ENCODE measurements at places on chromosomes 16 and 17.

DNA sequence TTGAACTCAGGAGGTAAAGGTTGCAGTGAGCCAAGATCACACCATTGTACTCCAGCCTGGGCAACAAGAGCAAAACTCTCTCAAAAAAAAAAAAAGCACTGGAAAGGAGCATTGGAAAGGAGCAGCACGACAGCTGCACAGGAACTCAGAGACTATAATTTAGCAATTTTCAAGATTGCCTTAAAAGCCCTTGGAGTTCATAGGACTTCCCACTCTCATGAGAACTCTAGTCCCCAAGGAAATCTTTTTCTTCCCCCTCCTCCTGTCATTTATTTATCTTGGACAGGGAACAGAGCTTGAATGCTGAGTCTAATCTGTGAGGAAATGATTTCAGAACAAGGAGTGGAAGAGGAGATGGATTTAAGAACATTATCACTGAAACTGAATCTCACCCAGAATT lies 69.0 kb downstream of the PLXDC1 start:
- no peak for DNase-seq
- H3K4me1 ChIP-seq = peaks cover 10% of the 10 kb centered on the region
- no peak overlapping the region for H3K4me3 ChIP-seq
- no peak overlapping the region for H3K27ac ChIP-seq
- no peaks in the 10 kb centered on the region for H3K36me3 ChIP-seq
- peaks cover 12% of the 10 kb centered on the region for H3K27me3 ChIP-seq

DNA sequence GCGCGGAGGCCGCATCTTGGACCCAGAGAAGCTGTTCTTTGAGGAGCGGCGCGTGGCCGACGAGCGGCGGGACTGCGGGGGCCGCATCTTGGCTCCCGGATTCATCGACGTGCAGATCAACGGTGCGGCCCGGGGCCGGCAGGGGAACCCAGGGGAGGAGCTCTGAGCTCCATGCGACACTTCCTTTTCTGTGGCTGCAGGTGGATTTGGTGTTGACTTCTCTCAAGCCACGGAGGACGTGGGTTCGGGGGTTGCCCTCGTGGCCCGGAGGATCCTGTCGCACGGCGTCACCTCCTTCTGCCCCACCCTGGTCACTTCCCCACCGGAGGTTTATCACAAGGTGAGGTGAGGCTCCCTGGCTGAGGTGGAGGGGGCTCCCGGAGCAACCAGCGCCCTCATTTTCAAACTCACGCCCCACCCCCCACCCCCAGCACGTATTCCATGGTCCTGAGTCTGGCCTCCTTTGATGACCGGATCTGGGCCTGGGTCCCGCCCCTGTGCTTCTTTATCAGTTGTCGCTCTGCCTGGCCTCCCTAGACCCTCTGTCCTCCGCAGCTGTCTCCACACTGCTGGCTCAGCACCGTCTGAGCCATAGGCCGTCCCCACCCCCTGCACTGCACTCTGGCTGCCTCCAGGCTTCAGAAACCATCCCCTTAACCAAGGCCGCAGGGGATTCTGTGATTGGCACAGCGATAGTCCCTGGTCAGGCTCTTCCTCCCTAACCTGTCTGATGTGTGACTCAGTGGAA lies 787 bp downstream of the AMDHD2 start:
- peaks cover 19% of the 10 kb centered on the region for H3K27me3 ChIP-seq
- peak overlapping the region; percentile 86 for H3K4me3 ChIP-seq
- H3K4me1 ChIP-seq = peaks cover 43% of the 10 kb centered on the region
- peaks cover 38% of the 10 kb centered on the region for H3K36me3 ChIP-seq
- peak overlapping the region; percentile 74 for H3K27ac ChIP-seq

DNA sequence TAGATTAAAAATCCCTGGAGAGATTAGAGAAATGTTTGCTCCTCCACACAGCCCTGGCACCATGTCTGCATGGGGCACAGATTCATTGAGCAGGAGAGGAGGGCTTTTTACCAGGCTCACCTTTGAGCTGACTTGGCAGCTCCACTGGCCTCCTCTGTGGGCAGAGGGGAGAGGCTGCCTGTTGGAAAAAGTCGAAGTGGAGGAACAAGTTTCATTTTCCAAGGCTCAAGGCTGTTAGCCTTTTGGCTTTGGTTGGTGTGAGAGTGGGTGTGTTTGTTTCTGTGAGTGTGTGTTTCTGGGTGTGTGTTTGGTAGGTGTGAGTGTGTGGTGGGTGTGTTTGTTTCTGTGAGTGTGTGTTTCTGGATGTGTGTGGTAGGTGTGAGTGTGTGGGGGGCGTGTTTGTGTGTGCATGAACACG lies 5.6 kb downstream of the TMEM238L start:
- H3K27me3 ChIP-seq = peaks cover 5% of the 10 kb centered on the region
- no peaks in the 10 kb centered on the region for H3K36me3 ChIP-seq
- H3K4me3 ChIP-seq = no peak overlapping the region
- H3K4me1 ChIP-seq = no peaks in the 10 kb centered on the region
- DNase-seq = no peak

- H3K27ac ChIP-seq = no peak overlapping the region
- H3K27me3 ChIP-seq = no peaks in the 10 kb centered on the region
- no peak overlapping the region for H3K4me3 ChIP-seq
Observed at GRCh38 chr17:69851736-69852135, 223.3 kb upstream of the KCNJ16 start.

- DNase-seq = no peak
- H3K4me1 ChIP-seq = peaks cover 18% of the 10 kb centered on the region
- no peak overlapping the region for H3K27ac ChIP-seq
- no peaks in the 10 kb centered on the region for H3K36me3 ChIP-seq
- peaks cover 3% of the 10 kb centered on the region for H3K27me3 ChIP-seq
- H3K4me3 ChIP-seq = no peak overlapping the region
Observed at GRCh38 chr16:17304491-17305119, 166.2 kb downstream of the XYLT1 start.

DNA sequence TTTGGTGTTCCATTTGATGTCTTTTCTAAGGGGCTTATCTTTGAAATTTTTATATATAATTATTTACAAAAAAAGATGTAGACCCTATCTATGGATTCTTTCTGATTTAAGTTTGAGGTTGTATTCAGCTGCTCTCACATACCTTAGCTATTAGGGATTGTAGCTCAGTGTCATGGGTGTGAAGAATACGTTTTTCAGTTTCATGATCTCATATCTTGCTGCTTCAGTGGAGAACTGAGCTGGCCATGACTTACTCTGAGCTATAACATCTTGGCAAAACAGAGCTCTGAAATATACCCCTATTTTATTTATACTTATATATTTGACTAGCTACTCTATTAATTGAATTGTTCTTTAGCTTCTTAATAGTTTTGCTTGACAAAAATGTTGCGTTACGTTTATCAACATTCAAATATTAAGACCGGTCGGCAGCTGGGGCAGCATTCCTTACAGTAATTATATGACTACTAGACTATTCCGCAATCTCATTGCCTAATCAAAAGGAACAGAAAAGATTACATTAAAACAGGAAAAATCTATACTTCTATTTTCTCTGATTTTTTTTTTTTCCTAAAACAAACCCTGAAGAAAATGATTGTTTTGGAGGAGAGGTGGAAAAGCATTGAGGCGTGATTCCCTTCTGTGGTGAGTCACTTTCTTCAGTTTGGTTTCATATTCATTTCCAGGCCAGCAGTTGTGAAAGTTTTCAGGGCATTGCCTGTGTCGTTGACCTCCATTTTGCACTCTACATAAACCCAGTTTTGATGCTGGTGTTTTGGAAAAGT lies 24.1 kb upstream of the KRT24 start:
- H3K4me1 ChIP-seq = peaks cover 5% of the 10 kb centered on the region
- no peaks in the 10 kb centered on the region for H3K36me3 ChIP-seq
- no peak overlapping the region for H3K4me3 ChIP-seq

DNA sequence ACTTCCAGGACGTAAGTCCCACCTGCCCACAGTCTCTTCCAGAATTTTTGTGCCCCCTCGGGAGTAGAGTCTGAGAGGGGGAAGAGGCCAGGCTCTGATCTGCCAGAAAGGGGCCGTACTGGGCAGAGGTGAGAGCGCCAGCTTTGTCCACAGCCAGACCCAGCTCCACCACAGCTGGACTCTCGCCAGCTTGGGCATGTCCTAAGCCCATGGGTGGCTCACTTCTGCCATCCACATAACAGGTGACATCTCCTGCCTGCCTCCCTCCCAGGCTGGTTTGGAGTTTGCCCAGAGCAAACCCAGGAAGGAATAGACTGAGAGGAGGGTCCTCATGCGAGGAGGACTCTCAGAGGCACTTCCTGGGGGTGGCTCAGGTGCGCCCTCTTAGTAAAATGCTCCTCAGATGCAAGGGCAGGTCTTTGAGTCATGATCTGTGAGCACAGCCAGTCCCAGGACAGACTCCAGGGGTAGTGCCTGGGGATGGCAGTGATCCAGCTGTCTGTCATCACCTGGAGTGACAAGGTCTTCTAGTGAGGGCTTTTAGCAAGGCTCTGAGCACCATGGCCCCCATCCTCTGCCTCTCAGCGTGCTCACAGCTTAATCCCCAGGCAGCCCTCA lies 89.2 kb downstream of the AMFR start:
- DNase-seq = no peak
- H3K4me3 ChIP-seq = no peak overlapping the region
- H3K27me3 ChIP-seq = peaks cover 5% of the 10 kb centered on the region
- H3K4me1 ChIP-seq = peaks cover 6% of the 10 kb centered on the region
- H3K36me3 ChIP-seq = no peaks in the 10 kb centered on the region
- no peak overlapping the region for H3K27ac ChIP-seq

- 0 out of 2 replicates have a peak, but pooled peaks cover 1% of the 10 kb centered on the region for H3K36me3 ChIP-seq
- H3K27ac ChIP-seq = no peak overlapping the region
- H3K4me1 ChIP-seq = no peaks in the 10 kb centered on the region
- peaks cover 5% of the 10 kb centered on the region for H3K27me3 ChIP-seq
- DNase-seq = no peak
Observed at GRCh38 chr17:1743088-1743439, 393 bp downstream of the SERPINF2 start.

DNA sequence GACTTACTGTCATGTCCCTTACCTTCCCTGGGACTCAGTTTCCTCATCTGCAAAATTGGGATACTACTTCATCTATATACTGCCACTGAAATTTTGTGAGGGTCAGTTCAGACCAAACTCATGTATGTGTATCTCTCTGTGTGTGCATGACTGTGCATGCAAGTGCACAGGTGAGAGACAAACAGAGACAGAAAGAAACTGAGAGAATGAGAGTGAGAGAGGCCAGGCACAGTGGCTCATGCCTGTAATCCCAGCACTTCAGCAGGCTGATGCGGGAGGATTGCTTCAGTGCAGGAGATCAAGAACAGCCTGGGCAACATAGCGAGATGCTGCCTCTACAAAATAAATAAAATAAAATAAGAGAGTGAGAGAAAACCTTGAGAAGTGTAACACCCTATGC lies 32.1 kb upstream of the SLC6A2 start:
- peaks cover 6% of the 10 kb centered on the region for H3K4me1 ChIP-seq
- DNase-seq = no peak
- H3K36me3 ChIP-seq = no peaks in the 10 kb centered on the region
- H3K4me3 ChIP-seq = no peak overlapping the region
- peaks cover 9% of the 10 kb centered on the region for H3K27me3 ChIP-seq
- no peak overlapping the region for H3K27ac ChIP-seq

- H3K36me3 ChIP-seq = peaks cover 5% of the 10 kb centered on the region
- no peaks in the 10 kb centered on the region for H3K4me1 ChIP-seq
- no peak overlapping the region for H3K4me3 ChIP-seq
- no peak overlapping the region for H3K27ac ChIP-seq
- peaks cover 34% of the 10 kb centered on the region for H3K27me3 ChIP-seq
Observed at GRCh38 chr17:76914937-76915336, 46.7 kb downstream of the MGAT5B start.

GRCh38 chr16:87897521-87898505 lies 28.5 kb upstream of the SLC7A5 start:
- DNase-seq = no peak
- H3K4me1 ChIP-seq = peaks cover 39% of the 10 kb centered on the region

Measured in HFFc6 (cell line).